ENCODE measurements at places on chromosomes 3 and 15.

GRCh38 chr3:69650066-69650419 lies 89.2 kb upstream of the MITF start:
- H3K36me3 ChIP-seq: no peaks in the 10 kb centered on the region
- no peak overlapping the region for H3K4me3 ChIP-seq
- no peak overlapping the region for H3K27ac ChIP-seq
- no peak for DNase-seq
- no peaks in the 10 kb centered on the region for H3K27me3 ChIP-seq
- no peaks in the 10 kb centered on the region for H3K4me1 ChIP-seq

- H3K27ac ChIP-seq: no peak overlapping the region
- H3K4me3 ChIP-seq: no peak overlapping the region
- DNase-seq: no peak
- no peaks in the 10 kb centered on the region for H3K4me1 ChIP-seq
- H3K36me3 ChIP-seq: no peaks in the 10 kb centered on the region
Observed at GRCh38 chr3:97692831-97693230, 71.7 kb upstream of the ARL6 start.

- peak overlapping the region; percentile 80 for H3K27ac ChIP-seq
- H3K27me3 ChIP-seq: peaks cover 14% of the 10 kb centered on the region
- no peak for DNase-seq
- H3K4me3 ChIP-seq: no peak overlapping the region
Observed at GRCh38 chr15:92896561-92896960, 3.6 kb upstream of the CHD2 start.

GRCh38 chr3:38129058-38129457 lies 7.9 kb downstream of the ACAA1 start:
- peaks cover 5% of the 10 kb centered on the region for H3K36me3 ChIP-seq
- H3K4me3 ChIP-seq: no peak overlapping the region
- no peak overlapping the region for H3K27ac ChIP-seq
- no peaks in the 10 kb centered on the region for H3K27me3 ChIP-seq
- DNase-seq: no peak

- no peaks in the 10 kb centered on the region for H3K36me3 ChIP-seq
- H3K27ac ChIP-seq: no peak overlapping the region
- H3K4me1 ChIP-seq: no peaks in the 10 kb centered on the region
Observed at GRCh38 chr3:127410678-127411077, 122.8 kb upstream of the PRR20G start.

DNA sequence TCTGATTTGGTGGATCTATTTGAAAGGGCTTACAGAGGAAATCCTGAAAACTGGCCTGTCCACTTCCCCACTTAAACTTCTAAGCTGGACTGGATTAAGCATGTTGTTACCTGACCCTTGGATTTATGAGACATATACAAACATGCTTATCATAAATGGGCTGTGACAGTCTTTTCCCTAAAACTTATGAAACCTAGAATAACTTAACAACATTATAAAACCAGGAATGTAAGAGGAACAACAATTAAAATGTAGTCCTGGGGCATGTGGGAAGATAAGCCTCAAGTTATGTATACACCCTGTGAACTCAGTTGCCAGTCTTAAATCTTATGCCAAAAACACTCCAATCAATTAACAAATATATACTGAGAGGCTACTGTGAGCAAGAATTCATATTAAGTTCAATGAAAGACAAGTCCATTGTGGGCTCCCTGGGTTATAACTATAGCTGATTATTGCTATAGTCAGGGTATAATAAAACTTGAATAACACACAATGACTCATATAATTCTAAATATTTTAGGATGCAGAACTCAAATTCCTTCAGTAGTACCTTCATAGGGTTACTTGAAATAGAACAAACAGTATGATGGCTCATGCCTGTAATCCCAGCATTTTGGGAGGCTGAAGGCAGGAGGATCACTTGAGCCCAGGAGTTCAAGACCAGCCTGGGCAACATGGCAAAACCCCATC lies 87.2 kb upstream of the PPIB start:
- H3K27me3 ChIP-seq: no peaks in the 10 kb centered on the region
- peaks cover 22% of the 10 kb centered on the region for H3K4me1 ChIP-seq
- H3K4me3 ChIP-seq: no peak overlapping the region
- DNase-seq: no peak

DNA sequence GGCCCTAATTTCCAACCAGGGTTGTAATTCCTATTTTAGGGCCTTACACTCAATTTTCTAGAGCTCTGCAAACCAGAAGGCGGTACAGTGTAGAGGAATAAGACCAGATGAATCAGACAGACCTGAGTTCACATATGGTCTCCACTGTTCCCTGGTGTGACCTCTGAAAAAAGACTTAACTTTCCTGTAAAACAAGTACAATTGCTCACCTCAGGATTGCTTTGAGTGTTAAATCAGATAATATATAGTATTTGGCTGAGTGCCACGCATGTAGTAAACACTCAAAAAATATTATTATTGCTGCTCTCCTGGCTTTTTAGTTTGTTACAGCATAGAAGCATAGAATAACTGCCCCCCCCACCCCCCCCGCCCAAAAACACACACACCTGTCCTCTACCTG lies 51.0 kb upstream of the STT3B start:
- H3K36me3 ChIP-seq: no peaks in the 10 kb centered on the region
- H3K4me3 ChIP-seq: no peak overlapping the region
- no peak overlapping the region for H3K27ac ChIP-seq

GRCh38 chr3:143321058-143321769 lies 201.6 kb downstream of the CHST2 start:
- peak overlapping the region; percentile 67 for H3K4me3 ChIP-seq
- H3K4me1 ChIP-seq: peaks cover 57% of the 10 kb centered on the region
- H3K27ac ChIP-seq: peak overlapping the region; percentile 90
- no peaks in the 10 kb centered on the region for H3K27me3 ChIP-seq

DNA sequence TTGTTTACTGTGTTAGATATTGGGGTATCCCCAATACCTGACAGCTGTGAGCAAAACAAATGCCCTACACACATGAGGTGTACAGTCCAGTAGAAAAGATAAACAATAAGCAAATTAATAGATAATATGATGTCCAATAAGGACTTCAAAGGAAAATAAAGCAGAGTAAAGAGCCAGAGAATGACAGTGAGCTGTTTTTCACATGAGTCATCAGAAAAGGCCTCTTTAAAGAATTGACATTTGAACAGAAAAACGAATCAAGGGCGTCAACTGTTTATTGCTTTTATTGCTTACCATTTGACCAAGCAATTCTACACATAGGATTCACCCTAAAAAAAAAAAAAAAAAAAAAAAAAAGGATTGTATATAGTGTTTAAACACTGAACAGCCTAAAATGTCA lies 96.6 kb upstream of the FLNB start:
- H3K4me1 ChIP-seq: no peaks in the 10 kb centered on the region
- no peak overlapping the region for H3K27ac ChIP-seq
- H3K27me3 ChIP-seq: no peaks in the 10 kb centered on the region
- no peak for DNase-seq
- peaks cover 19% of the 10 kb centered on the region for H3K36me3 ChIP-seq

All from immature natural killer cell (primary cell).